ENCODE measurements at places on chromosomes 12 and 14.

DNA sequence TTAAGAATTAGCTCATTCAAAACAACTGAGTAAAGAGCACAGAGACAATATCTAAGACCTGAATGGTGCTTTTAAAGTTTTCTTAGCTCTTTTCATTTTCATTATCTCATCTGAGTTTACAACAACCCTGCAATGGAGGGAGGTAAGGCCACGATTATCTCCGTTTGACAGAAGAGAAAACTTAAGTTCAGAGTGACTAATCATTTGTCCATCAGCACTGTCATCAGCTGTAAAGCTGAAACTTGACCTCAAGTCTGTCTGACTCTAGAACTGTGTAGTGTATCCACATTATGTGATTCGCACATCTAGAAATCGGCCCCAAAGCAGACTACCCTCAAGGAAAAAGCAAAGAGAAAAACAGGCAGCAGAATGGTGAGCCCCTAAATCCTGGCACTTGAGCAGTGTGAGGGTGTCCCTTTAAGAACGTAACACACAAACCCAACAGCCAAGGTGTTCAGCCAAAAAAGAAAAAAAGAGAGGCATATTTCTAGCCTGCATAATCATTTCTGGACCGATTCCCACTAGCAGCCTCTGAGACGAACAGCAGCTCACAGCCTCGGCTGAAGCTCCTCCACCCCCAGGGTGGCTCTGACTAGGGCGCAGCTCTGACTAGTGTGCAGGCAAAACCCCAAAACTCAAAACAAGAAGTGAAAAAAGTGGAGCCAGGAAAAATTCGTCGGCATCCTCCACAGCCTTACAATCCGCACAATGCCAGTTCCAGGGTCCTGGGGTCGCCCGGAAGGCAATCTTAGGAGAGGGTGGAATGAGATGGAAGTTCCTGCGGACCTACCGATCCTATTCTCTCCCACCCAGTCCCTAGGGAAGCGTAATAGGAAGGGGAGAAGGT is 1.6 kb downstream of the STXBP6 start:
- no peak for DNase-seq

DNA sequence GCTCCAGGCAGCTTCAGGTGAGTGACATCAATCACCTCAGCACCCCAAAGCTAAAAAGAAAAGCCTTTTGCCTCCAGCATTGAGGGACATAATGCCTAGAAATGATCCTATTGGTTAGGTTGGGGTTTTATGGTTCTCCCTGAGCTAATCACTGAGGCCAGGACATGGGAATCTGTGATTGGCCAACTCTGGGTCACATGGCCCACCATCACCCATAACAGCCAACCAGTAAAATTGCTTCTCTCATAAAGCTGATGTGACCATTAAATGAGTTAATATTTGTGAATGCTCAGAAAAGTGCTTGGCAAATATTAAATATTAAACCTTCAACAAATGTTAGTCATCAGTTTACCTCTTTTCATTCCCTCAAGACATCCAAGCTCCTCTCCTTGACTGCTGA is 60.2 kb downstream of the TBX3 start:
- DNase-seq, result no peak

GRCh38 chr14:30005114-30005808 is 77.6 kb upstream of the PRKD1 start:
- no peak for DNase-seq

DNA sequence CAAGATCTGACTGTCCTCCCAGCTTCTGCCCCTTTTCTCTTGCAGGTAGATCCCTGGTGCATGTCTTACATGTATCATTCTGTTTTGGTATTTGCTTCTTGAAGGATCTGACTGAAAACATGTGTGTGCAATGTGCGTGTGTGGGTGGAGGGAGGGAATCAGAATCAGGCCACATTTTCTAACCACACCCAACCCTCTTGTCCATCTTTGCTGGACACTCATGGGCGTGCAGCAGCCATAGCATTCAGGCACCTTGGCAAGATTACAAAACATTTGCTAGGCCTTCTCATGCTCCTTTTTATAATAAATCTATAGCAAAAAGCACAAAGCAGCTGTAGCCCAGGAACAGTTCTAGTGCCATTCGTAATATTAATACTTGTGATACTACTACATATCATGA is 233.6 kb upstream of the E2F7 start:
- no peak for DNase-seq

GRCh38 chr12:76871742-76872141 is 7.1 kb downstream of the CSRP2 start:
- DNase-seq, result no peak

- no peak for DNase-seq
Observed at GRCh38 chr12:101637936-101638335, 43.2 kb downstream of the MYBPC1 start.

- DNase-seq, result no peak
Observed at GRCh38 chr12:13817131-13817530, 164.3 kb downstream of the GRIN2B start.

GRCh38 chr14:74239848-74240793 is 872 bp downstream of the VSX2 start:
- no peak for DNase-seq

- no peak for DNase-seq
Observed at GRCh38 chr14:67643713-67644112, 24.0 kb downstream of the ARG2 start.

Data from activated naive CD4-positive, alpha-beta T cell (primary cell).